ENCODE measurements at places on chromosomes 3 and 15. TPM values are rescaled to one million over a fixed set of nuclear protein-coding genes. Genes with fewer than 3 reads are reported as not detected.

RASGRP1 gene
- 1.3 TPM for total RNA-seq

FMN1 gene
- total RNA-seq, result 13.7 TPM

GRCh38 chr3:25854214-25854613, 64.3 kb downstream of the OXSM start:
- no peak for DNase-seq

DNA sequence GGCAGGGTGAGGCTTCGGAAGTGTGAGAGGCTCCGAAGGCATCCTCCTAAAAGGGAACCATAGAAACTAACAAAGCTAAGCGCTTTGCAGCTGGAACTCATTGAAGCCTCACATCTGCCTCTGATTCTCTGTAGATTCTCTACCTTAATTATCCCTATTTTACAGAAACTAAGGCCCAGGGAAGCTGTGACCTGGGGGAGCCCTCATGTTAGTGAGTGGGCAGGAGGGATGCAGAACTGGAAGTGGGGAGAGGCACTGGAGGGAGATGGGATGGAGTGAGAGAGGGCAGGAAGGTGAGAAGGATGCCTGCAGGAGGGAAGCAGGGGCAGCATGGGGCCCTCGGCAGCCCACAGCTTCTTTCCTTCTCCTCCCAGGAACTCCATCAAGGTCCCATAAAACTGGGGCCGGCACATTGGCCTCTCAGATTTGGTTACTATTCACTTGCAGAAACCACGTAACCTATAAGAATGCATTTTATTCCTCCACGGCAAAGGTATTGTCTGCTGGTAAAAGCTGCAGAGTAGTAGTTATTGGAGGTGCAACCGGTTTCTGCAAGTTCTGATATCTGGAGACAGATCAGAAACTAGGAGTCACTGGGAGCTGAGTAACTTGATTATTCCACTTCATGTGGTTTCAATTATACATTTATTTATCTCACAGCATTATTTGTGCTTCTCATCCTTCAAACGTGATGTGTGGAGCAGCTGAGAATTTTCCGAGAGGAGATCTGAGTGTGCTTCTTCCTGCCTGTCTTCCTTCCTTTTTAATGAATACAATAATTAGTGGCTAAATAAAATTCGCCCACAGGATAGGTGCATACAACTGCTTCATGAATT, 24.0 kb upstream of the CHCHD6 start:
- no peak for DNase-seq

- DNase-seq, result no peak
Measured at GRCh38 chr3:76570436-76571057, 469.4 kb upstream of the ROBO2 start.

CIB2 gene
- 6.9 TPM for total RNA-seq

- DNase-seq, result no peak
Measured at GRCh38 chr3:151501171-151501922, 40.5 kb upstream of the IGSF10 start.

SPATA12 gene
- not detected for total RNA-seq

DNA sequence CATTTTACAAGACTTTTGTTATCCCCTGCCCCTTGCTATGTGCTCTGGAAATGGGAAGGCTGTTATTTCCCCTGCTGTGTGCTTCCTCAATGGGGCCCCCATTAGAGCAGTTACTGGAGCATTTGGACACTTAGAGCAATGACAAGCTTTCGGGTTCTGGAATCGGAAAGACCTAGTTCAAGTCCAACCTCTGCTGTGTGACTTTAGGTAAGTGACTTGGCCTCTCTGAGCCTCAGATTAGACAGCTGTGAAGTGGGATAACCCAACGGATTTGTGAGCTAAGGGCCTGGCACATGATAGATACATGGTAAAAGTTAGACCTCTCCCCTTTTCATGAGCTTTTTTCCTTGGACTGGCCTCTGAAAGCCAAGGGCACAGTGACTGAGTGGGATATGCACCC, 84.0 kb upstream of the SEC13 start:
- DNase-seq, result no peak

- DNase-seq, result no peak
Measured at GRCh38 chr15:89543389-89543788, 31.9 kb upstream of the TICRR start.

GRCh38 chr3:194277104-194277785, 73.9 kb downstream of the CPN2 start:
- DNase-seq, result peak; percentile 56

DNA sequence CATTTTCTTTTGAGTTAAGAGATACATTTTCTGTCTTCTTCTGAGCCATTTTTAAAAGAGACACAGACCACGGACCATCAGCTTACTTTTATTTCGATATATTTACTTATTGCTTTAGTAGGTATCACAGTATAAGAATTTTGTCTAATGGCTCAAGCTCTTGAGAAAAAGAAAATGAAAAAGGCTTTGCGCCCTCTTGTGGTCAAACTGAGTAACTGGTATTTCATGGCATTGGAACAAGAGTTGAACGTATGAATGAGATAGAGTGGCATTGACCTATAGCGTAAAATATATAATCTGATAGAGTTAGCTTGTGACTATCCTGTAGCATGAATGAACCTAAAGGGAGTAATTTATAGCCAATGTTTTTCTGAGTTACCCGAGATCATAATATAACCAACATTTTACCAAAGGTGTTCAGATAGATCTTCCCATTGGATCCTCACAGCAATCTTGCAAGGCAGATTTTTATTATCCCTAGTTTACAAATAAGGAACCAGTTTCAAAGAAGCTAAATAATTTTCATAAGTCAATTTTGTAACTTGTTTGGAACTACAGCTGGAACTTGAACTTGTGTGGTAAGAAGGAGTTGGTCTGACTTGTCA, 154.6 kb downstream of the POLR2M start:
- peak; percentile 39 for DNase-seq

- no peak for DNase-seq
Measured at GRCh38 chr3:104796556-104796955, 570.2 kb upstream of the ALCAM start.

GRCh38 chr3:9105421-9105820, 142.1 kb upstream of the RAD18 start:
- DNase-seq, result no peak

ADAMTS17 gene
- total RNA-seq, result 24.6 TPM

COL6A5 gene
- not detected for total RNA-seq

CPNE9 gene
- total RNA-seq, result not detected

DNA sequence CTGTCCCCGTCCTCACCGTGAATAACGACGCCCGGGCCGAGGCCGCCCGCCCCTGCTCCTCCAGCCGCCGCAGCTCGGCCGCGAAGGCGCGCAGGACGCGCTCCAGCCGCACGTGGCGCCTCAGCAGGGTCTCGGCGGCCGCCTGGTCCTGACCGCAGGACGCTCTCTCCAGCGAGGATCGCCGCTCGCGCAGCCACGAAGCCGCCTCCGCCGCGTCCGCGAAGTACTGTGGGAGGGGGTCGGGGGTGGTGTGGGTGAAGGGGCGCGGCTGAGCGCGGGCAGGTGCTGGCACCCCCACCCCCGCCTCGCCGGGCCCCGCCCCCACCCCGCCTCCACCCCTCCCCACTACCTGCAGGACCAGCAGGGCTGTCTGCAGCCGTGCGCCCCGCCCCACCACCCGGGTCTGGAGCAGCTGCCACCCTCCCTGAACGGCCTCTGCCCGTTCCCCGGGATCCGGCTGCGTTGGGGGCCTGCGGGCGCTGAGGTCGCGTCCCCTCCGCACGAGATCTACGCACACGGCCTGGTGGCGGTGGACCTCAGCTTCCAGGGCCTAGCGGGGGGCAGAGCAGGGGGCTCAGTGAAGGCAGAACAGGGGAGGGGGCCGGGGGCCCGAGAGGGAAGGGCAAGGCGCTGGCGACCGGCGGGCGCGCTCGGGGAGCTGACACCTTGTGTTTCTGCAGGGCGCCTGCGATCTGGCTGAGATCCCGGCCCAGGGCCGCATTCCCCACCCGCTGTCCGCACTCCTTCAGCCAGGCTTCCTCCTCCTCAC, 11.7 kb downstream of the SPTBN5 start:
- DNase-seq, result peak; percentile 32
